Activated CD8-positive, alpha-beta T cell treated with anti-CD3 and anti-CD28 coated beads, Interleukin-2, amount 10 ng/mL, durations not matched to agents 7 days and 5 days (primary cell): ENCODE measurements at places on chromosomes 2 and 18.

GRCh38 chr2:154623819-154624218, 74.7 kb upstream of the KCNJ3 start:
- H3K27ac ChIP-seq, result no peak overlapping the region
- DNase-seq, result no peak
- H3K4me1 ChIP-seq, result no peaks in the 10 kb centered on the region
- H3K4me3 ChIP-seq, result no peak overlapping the region
- no peaks in the 10 kb centered on the region for H3K27me3 ChIP-seq

GRCh38 chr18:12278741-12279682, 24.9 kb downstream of the CIDEA start:
- DNase-seq, result no peak
- H3K27me3 ChIP-seq, result no peaks in the 10 kb centered on the region
- no peaks in the 10 kb centered on the region for H3K36me3 ChIP-seq
- H3K4me1 ChIP-seq, result peaks cover 2% of the 10 kb centered on the region
- no peak overlapping the region for H3K4me3 ChIP-seq

- no peak for DNase-seq
- no peaks in the 10 kb centered on the region for H3K36me3 ChIP-seq
- H3K27me3 ChIP-seq, result peaks cover 2% of the 10 kb centered on the region
Measured at GRCh38 chr2:40431600-40431955, 20.3 kb downstream of the SLC8A1 start.

- peak; percentile 92 for DNase-seq
- no peak overlapping the region for H3K27ac ChIP-seq
- no peaks in the 10 kb centered on the region for H3K36me3 ChIP-seq
- H3K27me3 ChIP-seq, result no peaks in the 10 kb centered on the region
- H3K4me3 ChIP-seq, result no peak overlapping the region
Measured at GRCh38 chr2:26330114-26330549, 15.8 kb upstream of the SELENOI start.

DNA sequence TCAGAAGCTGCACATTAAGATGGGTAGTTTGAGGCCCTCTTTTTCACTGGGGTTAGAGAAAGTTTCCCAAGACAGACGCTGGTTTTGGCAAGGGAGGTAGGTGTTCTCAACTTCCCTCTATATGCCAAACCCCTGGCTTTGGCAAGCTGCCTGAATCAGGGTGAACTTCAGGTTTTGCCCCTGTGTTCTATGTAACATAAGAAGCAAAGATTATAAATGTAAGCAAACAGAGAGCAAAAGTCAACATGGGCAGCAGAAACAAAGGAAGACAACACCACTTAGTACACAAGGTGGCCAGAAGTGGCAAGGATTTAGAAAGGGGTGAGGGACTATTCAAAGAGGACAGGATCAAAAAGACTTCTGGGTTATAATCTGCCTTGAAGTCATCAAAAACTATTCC, 70.5 kb upstream of the TFCP2L1 start:
- H3K4me1 ChIP-seq, result peaks cover 6% of the 10 kb centered on the region
- no peak overlapping the region for H3K4me3 ChIP-seq
- DNase-seq, result no peak
- no peaks in the 10 kb centered on the region for H3K27me3 ChIP-seq
- H3K36me3 ChIP-seq, result peaks cover 33% of the 10 kb centered on the region

- no peak overlapping the region for H3K27ac ChIP-seq
- peaks cover 5% of the 10 kb centered on the region for H3K27me3 ChIP-seq
- no peaks in the 10 kb centered on the region for H3K36me3 ChIP-seq
- H3K4me1 ChIP-seq, result peaks cover 6% of the 10 kb centered on the region
- H3K4me3 ChIP-seq, result no peak overlapping the region
- DNase-seq, result no peak
Measured at GRCh38 chr2:152028182-152028862, 70.5 kb downstream of the CACNB4 start.

DNA sequence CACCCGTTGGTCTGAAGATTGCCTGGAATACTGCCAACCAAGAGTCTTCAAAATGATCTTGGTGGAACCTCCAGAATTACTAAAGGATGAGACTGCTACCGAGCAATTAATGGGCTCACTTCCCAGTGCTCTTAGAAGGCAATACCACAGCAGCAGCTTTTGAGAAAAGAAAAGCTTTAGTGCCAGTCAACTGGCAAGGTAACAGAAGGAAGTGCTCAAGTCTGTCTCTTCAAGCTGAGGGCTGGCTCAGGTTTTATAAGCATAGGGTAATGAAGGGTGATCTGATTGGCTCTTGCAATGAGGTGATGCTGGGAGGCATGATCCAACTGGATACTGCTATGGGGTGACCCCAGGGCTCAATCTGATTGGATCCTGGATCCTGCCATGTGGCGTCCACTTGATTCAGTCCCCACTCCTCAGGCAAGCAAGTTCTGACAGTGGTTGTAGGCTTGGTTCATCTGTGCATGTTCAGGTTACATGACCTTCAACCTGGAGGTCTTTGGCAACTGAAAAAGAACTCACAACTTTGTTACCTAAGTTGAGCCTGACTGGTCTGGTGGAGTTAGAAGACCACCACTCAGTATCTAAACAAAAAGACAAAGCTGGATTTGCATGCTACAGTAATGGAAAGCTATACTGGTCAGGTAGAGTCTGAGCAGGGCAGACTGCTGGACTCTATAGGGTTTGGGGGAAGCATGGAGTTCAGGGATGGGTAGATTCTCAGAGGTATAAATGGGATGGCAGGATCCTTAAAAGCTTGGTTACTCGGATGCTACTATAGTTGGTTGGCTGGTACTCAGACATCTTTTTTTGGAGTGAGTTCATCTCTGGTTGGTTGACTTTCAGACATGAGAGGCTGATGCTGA, 14.0 kb upstream of the RIF1 start:
- H3K4me3 ChIP-seq, result no peak overlapping the region
- H3K27me3 ChIP-seq, result peaks cover 8% of the 10 kb centered on the region
- H3K36me3 ChIP-seq, result no peaks in the 10 kb centered on the region
- H3K4me1 ChIP-seq, result no peaks in the 10 kb centered on the region

DNA sequence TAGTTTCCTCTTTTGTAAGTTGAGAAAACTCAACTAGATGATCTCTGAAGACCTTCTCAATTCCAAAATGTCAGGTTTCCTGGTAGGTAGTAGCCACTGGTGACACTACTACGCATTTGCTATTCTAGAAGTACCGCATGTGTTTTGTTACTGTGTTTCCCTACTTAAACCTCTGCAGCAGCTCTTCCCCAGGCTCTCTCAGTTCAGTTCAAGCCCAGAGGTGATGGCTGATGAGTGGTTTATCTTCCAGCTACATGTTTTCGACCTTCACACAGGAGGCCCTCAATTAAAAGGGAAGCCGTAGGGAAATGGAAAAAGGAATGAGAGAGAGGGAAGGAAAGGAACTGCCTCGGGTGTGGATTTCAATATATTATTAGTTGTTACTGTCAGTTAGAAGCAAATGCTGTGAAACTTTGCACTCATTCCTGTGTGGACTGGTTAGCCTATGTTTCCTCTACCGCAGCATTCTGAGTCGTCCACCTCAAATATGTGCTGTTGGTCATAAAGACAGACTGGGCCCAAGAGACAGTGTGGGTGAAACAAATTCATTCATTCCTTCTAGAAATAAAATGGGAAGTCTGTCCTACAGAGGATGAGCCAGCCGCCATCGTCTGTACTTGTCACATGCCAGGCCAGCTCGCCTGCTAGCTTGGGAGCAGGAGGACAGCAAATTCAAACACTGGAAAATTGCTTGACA, 455.2 kb upstream of the RAB12 start:
- no peak for DNase-seq
- no peak overlapping the region for H3K27ac ChIP-seq
- no peak overlapping the region for H3K4me3 ChIP-seq
- no peaks in the 10 kb centered on the region for H3K36me3 ChIP-seq

- peak; percentile 91 for DNase-seq
- peaks cover 44% of the 10 kb centered on the region for H3K4me1 ChIP-seq
- H3K4me3 ChIP-seq, result peak overlapping the region; percentile 87
- no peaks in the 10 kb centered on the region for H3K27me3 ChIP-seq
Measured at GRCh38 chr18:63317982-63318888, 1.3 kb downstream of the BCL2 start.

- H3K4me3 ChIP-seq, result no peak overlapping the region
- H3K4me1 ChIP-seq, result peaks cover 5% of the 10 kb centered on the region
- DNase-seq, result no peak
- no peak overlapping the region for H3K27ac ChIP-seq
- H3K36me3 ChIP-seq, result no peaks in the 10 kb centered on the region
Measured at GRCh38 chr2:210519594-210519993, 36.8 kb upstream of the CPS1 start.

DNA sequence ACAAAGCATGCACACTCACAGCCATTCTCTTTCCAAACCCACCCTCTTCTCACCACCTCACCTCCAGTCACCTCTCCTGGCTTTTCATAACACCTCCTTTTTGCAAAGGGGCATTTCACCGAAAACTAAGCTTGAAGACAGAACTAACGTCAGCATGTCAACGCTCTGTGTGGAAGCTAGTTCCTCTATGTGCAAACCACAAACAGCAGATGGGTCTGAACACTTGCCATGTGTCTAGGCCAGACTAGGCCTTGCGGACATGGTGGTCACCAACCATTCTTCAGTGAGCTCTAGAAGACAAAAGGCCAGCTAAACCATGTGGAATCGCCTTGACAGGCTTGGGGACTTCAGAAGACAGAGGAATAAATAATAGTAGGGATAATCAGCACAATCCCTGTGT, 148.5 kb downstream of the TXNL1 start:
- no peak overlapping the region for H3K27ac ChIP-seq
- H3K36me3 ChIP-seq, result no peaks in the 10 kb centered on the region

GRCh38 chr2:74004212-74005182, 19.8 kb downstream of the TET3 start:
- H3K27me3 ChIP-seq, result no peaks in the 10 kb centered on the region
- H3K27ac ChIP-seq, result no peak overlapping the region
- peaks cover under 1% of the 10 kb centered on the region for H3K36me3 ChIP-seq
- no peak for DNase-seq

DNA sequence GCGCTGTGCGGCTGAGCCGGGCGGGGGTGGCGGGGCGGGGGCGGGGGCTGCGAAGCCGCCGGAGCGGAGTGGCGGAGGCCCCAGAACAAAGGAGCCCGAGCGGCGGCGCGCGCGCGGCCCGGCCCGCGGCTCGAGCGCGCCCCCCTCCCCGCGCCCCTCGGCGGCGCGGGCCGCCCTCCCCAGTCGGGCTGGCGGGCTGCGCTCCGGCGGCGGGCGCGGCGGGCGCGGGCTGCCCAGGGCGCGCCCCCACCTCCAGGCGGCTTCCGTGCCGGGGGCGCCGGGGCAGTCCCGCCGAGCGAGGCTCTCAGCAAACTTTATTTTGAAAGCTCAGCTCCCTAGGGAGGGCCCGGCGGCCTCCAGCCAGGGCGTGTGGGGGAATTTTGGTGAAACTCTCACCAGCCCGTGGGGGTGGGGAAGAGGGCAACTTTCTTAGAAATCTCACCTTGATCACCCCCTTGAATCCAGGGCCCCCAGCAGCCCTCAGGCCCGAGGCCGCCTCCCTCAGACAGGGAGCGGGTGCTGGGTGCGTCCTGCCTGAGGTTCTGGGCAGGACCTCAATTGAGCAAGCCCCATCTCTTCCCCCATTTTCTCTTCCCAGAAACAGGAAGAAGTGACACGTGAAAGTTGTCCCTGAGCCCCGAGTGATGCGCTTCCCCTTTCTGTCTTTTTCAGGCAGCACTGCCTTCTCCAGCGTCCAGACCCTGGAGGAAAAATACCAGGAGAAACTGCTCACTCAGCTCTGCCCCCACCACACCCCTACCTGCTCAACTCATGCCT, 786 bp downstream of the TET3 start:
- peaks cover 77% of the 10 kb centered on the region for H3K4me1 ChIP-seq
- H3K36me3 ChIP-seq, result peaks cover 53% of the 10 kb centered on the region
- H3K27ac ChIP-seq, result peak overlapping the region; percentile 90

GRCh38 chr2:48589170-48589767, 28.4 kb upstream of the GTF2A1L start:
- no peak for DNase-seq
- H3K4me3 ChIP-seq, result no peak overlapping the region
- H3K4me1 ChIP-seq, result peaks cover 2% of the 10 kb centered on the region
- peaks cover 3% of the 10 kb centered on the region for H3K27me3 ChIP-seq

DNA sequence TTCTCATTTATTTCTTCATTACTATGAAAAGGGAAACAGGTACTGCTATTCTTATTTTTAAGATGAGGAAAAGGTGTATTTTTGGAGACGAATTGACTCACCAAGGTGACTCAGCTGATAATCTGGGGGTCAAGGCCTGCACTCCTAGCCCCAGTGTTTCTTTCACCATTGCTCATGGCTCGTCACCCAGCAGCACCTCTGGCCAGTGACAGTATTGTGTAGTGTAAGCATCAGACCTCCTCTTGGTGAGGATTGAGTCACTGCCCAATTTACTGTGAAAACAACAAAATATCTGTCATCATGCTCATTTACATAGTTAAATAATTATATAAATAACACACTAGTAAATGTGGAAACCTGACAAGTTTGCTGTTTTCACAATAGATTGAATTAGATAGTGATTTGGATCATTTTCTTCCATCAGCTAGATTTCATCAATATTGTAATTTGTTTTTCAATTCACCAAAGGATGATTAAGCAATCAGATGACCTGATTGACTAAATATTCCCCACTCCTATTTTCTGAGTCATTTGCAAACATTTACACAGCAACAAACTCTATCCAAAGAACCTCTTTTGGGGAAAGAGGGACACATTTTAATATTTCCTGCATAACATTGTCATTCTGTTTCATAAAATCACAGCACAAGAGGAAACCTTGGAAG, 492.8 kb upstream of the RAB12 start:
- H3K36me3 ChIP-seq, result no peaks in the 10 kb centered on the region
- no peak overlapping the region for H3K4me3 ChIP-seq
- no peaks in the 10 kb centered on the region for H3K4me1 ChIP-seq
- DNase-seq, result no peak

DNA sequence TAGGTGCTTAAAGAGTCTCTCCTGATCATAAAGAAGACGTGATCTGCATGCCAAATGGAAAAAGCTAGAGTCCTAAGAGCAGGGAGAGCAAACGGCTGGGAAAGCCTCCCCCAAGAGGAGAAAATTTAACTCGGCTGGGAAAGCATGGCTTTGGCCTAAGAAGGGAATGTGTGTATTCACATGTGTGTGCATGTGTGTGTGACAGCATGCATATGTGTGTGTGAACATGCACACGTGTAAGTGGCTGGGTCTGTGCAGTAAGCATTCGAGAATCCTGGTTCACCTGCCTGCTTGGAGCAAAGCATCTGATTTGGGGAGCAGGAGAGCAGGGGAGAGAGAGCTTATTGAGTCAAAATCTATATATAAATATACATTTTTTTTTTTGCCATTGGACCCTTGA, 30.1 kb upstream of the BCL11A start:
- DNase-seq, result no peak
- H3K27ac ChIP-seq, result no peak overlapping the region
- H3K4me3 ChIP-seq, result no peak overlapping the region
- H3K36me3 ChIP-seq, result no peaks in the 10 kb centered on the region
- H3K4me1 ChIP-seq, result peaks cover 2% of the 10 kb centered on the region

- no peak overlapping the region for H3K27ac ChIP-seq
- no peaks in the 10 kb centered on the region for H3K4me1 ChIP-seq
- H3K36me3 ChIP-seq, result no peaks in the 10 kb centered on the region
- no peaks in the 10 kb centered on the region for H3K27me3 ChIP-seq
Measured at GRCh38 chr18:60656553-60656952, 284.0 kb upstream of the MC4R start.

- DNase-seq, result no peak
- peaks cover 16% of the 10 kb centered on the region for H3K27me3 ChIP-seq
- H3K27ac ChIP-seq, result no peak overlapping the region
- H3K4me3 ChIP-seq, result no peak overlapping the region
- peaks cover 29% of the 10 kb centered on the region for H3K4me1 ChIP-seq
Measured at GRCh38 chr2:112772911-112773475, 8.6 kb upstream of the CKAP2L start.
